ENCODE measurements at places on chromosomes 6 and 20.

DNA sequence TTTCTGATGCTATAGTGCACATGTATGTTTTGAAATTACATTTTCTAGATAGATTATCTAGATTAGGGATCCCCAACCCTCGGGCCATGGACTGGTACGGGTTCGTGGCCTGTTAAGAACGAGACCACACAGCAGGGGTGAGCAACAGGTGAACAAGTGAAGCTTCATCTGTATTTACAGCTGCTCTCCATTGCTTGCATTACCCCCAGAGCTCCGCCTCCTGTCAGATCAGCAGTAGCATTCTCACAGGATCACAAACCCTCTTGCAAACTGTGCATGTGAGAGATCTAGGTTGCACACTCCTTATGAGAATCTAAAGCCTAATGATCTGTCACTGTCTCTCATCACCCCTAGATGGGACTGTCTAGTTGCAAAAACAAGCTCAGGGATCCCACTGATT lies 10.4 kb downstream of the CEP57L1 start:
- no peak for DNase-seq

GRCh38 chr6:52283111-52283510 lies 1.4 kb downstream of the MCM3 start:
- no peak for DNase-seq

DNA sequence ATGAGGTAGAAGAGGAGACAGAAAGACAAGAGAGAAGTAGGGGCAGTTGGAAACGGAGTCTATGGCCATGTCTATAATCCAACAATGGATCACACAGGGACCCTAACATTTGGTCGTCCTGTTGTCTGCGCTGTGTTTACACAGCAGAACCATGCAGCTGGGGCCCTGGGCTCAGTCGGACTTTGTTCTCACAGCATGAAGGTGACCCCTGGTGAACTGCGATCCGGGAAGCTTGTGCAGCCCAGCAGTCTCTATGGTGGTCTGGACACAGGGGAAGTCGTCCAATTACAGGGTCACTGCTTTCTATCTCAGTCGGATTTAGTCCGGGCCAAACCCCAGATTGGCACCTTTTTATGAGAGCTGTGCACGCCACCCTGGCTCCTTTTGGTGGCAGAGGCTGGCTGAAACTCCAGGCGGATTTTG lies 153.6 kb downstream of the FOXA2 start:
- no peak for DNase-seq

- DNase-seq: no peak
These were observed 118.8 kb upstream of the FAM184A start for GRCh38 chr6:119197271-119197670.

DNA sequence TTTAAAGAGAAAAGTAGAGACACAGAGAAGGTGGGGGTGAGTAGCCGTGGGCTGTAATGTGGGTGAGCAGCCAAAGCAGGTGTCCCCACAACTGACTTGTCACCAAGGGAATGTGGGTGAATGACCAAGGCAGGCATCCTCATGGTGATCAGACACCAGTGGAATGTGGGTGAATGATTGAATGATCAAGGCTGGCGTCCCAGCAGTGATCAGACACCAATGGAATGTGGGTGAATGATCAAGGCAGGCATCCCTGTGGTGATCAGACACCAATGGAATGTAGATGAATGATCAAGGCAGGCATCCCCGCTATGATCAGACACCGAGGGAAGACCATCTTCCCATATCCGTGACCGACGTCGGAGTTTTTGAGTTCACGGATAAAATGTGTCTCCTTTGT lies 49.8 kb upstream of the OR14J1 start:
- DNase-seq: no peak

- DNase-seq: no peak
These were observed 1304.6 kb downstream of the EPHA7 start for GRCh38 chr6:92114797-92115196.

DNA sequence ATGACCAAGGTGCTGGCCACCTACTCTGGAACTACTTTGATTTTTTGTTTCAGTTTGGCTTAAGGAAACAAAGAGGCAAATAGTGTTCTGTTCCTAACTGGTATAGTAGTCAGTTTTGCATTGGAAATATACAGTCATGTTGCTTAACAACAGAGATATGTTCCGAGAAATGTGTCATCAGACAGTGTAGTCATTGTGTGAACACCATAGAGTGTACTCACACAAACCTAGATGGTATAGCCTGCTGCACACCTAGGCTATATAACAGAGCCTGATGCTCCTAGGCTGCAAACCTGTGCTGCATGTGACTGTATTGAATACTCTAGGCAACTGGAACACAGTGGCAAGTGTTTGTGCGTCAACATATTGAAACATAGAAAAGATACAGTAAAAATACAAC lies 80.4 kb downstream of the ARID1B start:
- peak; percentile 39 for DNase-seq

- no peak for DNase-seq
These were observed 77.3 kb downstream of the C6orf52 start for GRCh38 chr6:10617008-10617696.

DNA sequence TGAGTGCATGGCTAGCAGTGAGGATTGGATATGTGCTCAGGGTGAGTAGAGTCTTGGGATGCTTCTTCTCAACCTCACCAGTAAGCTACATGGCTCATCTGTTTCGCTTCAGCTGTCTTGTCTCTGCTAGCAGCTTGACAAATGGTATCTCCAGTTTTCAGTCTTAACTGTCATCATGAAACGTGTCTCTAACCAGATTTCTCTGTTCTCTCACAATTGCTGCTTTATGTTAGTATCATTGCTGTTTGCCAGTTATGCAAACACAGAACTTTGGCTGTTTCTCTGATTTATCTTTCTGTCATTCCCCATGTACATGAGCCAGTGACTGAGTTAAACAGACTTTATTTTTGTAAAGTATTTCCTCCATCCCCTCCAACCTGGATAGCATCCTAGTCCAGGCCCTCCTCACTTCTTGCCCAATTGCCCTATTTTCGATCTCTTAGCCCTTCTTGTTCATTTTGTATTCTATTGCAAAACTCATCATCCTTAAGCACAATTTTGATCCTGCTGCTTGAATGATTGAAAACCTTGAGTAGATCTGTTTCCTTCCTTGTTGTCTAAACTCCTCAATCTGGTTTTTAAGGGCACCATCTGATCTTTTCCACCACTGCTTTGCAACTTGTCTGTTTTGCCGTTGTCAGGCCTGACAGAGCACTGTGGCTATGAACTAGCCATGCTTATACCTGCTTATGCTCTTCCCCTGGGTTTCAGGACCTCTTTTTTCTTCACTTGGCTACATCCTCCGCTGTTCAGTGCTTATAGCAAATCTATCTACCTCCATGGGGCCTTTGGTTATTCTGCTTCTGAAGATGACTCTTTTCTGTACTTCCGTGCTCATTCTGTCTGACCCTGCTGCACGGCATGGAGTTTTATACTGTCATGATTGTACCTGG lies 37.7 kb upstream of the ADIG start:
- DNase-seq: peak; percentile 4

DNA sequence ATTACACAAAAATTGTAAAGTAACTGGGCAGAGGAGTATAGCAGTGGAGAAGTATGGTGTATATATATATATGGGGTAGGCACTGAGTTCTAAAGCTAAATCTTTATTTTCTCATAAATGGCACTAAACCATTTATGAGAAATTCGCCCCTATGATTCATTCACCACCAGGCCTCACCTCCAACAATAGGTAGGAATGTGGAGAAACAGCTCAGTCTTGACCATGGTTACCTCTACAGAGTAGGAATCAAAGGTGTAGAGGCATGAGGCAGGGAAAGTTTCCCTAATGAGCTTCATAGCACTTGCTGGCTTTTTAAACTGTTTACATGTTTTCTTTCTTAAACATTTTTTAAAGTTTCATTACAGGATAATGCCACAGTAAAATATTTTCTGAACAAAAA lies 36.9 kb upstream of the SUMO4 start:
- DNase-seq: no peak

Measured in cardiac fibroblast (primary cell).